ENCODE measurements at places on chromosomes 5 and 9.

- DNase-seq = no peak
Observed at GRCh38 chr5:151233616-151234085, 9.8 kb upstream of the CCDC69 start.

DNA sequence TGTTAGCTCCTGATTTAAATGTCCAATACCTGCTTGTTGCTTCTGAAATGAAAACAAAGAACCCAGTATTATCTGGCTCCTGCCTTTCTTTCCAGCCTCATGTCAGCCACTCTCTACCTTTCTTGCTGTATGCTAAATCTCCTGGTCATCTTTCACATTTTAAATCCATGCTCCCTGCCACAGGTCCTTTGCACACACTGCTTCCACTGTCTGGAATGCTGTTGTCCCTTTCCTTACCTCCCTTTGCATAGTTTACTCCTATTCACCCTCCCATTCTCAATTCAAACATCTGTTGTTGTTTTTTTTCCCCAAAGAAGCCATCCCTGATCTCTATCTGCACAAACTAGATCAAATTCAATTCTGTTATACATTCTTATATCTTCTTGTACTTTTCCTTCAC is 97.0 kb upstream of the NR4A3 start:
- DNase-seq = no peak

DNA sequence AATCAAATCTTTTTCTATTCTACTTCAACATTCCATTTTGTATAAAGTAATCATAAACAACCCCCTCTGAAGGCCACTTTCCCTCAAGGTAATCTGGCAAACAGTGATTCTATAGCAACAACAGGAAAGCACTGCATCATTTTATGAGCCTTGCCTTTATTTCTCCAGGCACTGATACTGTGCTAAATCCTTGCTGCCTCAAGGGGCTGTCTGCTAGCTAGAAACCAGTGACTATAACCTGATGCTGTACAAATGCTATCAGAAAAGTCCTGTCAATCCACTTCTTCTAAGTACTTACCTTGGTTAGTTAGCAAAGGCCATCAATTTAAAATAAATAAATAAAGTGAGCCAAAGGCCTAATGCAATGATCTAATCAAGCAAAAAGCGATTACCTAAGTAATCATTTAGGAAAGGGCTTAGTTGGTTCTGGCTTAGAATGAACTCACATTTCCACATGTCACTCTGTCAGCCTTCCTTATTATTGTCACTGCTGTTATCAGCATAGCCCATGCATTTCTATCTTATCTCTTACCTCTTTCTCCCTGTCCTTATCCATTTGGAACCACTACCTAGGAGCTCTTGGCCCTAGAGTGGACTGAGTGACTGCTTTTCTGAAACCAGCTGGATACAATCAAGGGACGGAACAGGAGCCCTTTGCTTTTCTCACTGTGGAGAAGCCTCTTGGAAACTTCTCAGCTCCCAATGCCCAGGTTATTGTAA is 246.1 kb upstream of the MEF2C start:
- no peak for DNase-seq

DNA sequence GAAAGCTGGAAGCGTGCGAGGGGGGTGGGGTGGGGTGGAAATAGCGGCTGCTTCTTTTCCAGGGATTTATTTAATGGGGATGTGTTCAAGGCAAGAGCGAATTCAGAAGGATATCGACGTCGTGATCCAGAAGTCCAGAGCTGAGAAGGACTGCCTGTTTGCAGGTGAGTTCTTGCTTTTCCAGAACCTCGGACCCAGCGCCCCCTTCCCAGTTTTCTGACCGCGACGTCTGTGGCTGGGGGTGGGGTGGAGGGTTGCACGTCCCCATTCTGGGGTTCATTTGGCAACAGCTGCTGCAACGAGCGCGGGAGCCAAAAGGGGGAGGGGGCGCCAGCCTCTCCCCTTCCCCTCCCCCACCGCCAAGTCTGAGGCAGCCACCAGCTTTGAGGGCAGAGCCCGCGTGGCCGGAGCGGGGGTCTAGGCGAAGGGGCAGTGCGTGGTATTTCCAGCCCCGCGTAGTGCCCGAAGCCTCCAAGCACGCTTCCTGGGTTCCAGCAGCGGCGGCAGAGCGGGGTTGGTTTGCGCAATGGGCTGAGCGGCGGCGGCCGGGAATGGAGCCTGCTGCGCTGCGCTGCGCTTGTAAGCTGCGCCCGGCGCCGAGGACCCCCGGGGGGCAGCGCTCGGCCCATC is 701 bp downstream of the PARP8 start:
- DNase-seq = peak; percentile 43
